ENCODE measurements at places on chromosomes 5 and 9.

DNA sequence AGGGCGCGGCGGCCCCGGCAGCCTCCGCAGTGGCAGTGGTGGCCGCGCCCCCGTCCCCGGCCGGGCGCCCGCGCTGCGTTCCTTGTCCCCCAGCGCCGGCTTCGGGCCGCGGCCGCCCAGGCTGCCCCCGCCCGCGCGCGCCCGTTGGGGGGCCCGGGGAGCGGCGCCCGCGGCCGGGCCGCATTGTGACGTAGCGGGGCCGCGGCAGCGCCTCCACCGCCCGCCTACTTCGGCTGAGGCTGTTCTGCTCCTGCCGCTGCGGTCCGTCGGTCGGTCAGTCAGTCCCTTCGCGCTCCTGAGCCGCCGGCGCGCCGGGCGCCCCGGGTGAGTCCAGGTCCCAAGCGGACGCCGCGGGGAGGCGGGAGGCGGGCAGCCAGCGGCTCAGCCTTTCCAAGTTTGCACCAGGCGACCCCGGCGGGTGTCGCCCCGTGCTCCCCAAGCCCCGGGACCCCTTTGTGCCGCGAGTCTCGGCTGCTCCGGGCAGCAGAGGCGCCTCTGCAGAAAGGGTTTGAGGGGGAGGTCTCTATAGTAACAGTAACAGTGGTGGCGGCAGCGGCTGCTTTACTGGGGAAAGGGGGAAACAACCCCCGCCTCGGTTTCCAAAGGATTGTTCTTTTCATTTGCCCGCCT is at the start of gene SNCAIP:
Gene SNCAIP, plus strand, starts transcription at position 277 of the 630 bp plus-strand sequence. CDS start 78,898 bp downstream, outside the sequence.
- no peak for DNase-seq

DNA sequence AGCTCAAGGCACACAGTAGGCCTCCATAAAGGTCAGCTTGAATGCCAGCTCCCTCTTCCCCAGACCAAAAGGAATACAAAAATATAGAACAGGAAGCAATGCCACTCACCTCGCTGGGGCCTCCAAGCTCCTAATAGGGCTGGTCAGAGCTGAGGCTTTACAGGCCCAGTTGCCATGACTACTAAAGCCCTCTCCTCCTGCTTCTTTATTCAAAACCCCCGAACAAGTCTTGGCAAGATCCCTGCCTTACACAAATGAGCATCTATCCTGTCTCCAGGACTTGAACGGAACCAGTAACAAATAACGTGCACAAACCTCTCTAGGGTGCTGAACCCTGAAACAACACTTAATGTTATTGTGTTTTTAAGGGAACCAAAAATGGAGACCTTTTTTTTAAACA is 136.3 kb downstream of the SIL1 start:
- DNase-seq: no peak

GRCh38 chr5:74767579-74767913 is 497 bp downstream of the NSA2 start:
- DNase-seq: peak; percentile 66

GRCh38 chr5:33231214-33231710 is 209.5 kb upstream of the TARS1 start:
- no peak for DNase-seq

DNA sequence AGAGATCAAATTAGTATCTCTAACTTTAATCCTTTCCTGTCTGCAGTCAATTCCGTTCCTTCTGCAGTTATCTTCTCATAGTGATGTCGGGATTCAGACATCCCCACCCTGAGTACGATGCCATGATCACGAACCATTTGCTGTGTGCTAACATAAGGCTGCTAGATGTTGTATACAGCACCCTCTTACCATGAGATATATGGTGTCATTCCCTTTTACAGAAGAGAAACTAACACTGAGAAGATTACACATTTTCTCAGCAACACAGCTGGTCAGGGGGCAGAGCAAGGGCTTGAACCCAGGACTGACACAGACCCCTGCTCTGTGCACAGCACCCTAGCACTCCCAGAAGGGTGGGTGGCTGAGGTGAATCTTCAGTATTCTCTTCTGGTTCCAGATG is 46.9 kb upstream of the HSD17B4 start:
- no peak for DNase-seq

DNA sequence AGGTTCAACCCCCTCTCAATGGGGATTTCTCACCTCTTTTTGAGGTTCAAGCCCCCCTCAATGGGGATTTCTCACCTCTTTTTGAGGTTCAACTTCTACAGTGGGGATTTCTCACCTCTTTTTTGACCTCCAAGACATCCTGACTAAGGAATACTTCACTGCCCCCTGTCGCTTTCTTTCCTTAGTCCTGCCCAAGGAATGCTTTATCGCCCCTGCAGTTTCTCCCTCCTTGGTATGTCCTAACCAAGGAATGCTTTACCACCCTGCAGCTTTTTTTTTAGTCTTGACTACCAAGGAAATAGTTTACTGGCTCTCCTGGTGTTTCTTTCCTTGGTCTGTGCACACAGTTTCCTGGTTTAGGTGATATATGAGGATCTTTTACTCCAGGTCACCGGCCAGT is 9.6 kb upstream of the IRGM start:
- DNase-seq: no peak

- peak; percentile 78 for DNase-seq
Observed at GRCh38 chr9:124257844-124258606, at the start of gene NEK6. Gene NEK6 (plus strand): TSS chr9:124257949. CDS start chr9:124301965, 44,016 bp downstream.

DNA sequence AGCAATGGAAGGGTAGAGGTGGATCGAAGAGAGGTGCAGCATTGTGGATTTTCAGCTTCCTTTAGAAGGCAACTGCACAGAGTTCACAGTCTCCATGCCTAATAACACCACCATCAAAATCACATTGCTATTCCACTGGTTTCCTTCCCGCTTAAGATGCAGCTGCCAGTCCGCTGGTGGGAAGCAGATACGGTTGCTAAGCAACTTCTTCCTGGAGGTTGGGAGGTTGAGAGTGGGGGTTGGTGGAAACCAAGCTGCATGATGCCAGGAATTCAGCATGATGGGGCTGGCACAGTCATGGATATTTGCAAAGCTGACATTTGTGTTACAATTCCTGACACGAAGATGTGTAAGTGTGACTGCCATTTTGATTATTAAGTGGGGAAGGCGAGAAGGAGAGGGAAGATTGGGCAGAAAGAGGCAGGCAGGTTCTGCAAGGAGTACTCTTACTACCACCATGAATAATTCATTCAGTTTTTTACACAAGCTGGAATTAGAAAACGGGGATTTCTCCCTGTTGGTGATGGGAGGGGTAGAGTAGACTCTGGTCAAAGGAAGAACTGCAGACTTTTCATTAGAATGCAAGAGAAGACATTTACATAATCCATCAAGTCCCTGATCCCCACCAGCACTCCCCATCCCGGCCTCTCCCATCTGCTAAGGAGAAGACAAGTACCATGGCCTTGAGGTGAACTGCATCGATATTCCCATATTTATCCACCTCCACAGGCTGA is 87.5 kb downstream of the GLDC start:
- DNase-seq: no peak

GRCh38 chr9:120904978-120905301 is 21.7 kb downstream of the TRAF1 start:
- DNase-seq: no peak

DNA sequence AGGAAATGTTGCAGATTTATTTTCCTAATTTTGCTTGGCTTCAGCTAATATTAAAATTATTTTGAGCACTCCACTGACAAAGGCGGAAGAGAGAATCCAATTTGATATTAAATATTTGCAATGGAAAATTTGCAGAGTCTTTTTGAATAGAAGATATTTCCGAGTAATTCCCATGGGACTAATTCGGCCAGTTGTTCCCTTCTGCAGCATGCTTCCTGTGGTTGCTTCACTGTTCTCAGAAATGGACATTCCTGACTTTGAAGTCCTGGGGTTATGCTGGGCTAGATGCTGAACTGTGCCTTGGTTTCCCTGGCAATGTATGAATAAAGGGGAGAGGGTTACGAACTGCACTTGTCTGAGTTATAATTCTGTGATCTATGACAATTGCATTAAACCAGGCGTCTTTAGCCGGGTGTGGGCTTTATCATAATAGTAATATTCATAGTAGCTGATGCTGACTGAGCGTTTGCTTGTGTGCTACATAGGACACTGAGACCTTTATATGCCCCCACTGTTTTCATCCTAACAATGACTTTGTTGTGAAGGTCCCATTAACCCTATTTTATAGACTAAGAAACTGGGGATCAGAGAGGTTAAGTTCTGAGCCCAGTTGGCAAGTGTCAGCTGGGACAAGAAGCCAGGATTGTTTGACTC is 114.5 kb upstream of the SPRY4 start:
- no peak for DNase-seq

- no peak for DNase-seq
Observed at GRCh38 chr5:175692996-175693710, 35.3 kb downstream of the HRH2 start.

DNA sequence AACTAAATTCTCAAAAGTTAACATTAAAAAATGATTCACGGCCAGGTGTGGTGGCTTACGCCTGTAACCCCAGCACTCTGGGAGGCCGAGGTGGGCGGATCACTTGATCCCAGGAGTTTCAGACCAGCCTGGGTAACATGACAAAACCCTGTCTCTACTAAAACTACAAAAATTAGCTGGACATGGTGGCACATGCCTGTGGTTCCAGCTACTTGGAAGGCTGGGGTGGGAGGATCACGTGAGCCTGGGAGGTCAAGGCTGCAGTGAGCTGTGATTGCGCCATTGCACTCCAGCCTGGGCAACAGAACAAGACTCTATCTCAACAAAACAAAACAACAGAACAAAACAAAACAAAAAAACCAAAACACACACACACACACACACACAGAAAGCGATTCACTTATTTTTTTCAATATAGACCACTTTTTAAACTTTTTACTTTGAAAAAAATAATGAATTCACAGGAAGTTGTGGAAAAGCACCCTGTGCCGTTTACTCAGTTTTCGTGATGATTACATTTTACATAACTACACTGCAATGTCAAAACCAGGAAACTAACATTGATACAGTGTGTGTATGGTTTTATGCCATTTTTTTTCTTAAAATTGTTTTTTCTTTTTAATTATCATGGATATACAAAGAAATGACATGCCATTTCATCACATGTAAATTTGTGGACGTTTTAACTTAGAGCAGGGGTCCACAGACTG is 73.7 kb downstream of the TENT4A start:
- DNase-seq: no peak

- no peak for DNase-seq
Observed at GRCh38 chr5:106959387-106959786, 711.4 kb downstream of the EFNA5 start.

- DNase-seq: no peak
Observed at GRCh38 chr5:105197531-105197930, 1634.9 kb upstream of the NUDT12 start.

- DNase-seq: no peak
Observed at GRCh38 chr5:95791751-95792150, 30.8 kb downstream of the GLRX start.

GRCh38 chr5:55625913-55626312 is 86.2 kb downstream of the SLC38A9 start:
- no peak for DNase-seq

DNA sequence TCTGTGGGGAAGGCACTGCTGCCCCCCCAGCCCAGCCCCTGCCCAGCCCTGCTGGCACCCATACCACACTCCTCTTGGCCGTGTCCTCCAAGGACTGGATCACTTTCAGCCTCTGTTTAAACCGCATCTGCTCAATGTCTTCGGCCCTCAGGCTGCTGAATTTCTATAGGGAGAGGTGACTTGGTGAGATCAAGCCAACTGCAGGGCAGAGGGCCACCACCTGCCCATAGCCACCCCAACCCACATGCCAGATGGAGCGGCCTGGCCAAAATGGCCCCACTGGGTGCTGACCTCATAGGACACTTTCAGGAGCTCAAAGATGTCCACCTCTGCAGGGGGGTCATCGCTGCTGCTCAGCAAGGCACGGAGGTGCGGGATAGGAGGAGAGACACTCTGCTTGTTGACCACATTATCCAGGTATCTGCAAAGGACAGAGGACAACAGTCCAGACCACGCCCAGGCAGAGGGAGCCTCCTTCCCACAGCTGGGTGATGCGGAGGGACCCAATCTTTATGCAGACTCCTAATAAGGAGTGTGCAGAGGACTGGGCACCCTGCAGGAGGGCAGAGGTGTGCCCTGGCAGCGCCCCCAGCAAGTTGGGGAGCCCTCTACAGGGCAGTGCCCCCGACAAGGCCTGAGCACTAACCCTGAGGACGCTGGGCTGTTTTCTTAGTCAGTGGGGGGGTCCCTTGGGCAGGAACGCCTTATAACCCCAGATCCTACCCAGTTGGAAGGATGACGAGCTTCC is 14.4 kb upstream of the MRNIP start:
- no peak for DNase-seq

DNA sequence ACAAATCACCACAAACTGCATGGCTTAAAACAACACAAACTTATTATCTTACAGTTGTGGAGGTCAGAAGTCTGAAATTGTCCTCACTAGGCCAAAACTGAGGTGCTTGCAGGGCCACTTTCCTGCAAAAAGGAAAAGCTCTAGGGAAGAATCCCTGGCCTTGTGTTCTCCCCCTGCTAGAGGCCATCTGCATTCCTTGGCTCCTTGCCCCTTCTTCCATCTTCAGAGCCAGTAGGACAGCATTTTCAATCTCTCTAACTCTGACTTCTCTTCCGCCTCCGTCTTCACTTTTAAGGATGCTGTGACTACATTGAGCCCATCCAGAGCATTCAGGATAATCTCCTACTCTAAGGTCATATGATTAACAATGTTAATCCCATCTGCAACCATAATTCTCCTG is 236.6 kb downstream of the CDK5RAP2 start:
- DNase-seq: no peak

- DNase-seq: no peak
Observed at GRCh38 chr9:128940271-128940921, 7.0 kb downstream of the DOLK start.

DNA sequence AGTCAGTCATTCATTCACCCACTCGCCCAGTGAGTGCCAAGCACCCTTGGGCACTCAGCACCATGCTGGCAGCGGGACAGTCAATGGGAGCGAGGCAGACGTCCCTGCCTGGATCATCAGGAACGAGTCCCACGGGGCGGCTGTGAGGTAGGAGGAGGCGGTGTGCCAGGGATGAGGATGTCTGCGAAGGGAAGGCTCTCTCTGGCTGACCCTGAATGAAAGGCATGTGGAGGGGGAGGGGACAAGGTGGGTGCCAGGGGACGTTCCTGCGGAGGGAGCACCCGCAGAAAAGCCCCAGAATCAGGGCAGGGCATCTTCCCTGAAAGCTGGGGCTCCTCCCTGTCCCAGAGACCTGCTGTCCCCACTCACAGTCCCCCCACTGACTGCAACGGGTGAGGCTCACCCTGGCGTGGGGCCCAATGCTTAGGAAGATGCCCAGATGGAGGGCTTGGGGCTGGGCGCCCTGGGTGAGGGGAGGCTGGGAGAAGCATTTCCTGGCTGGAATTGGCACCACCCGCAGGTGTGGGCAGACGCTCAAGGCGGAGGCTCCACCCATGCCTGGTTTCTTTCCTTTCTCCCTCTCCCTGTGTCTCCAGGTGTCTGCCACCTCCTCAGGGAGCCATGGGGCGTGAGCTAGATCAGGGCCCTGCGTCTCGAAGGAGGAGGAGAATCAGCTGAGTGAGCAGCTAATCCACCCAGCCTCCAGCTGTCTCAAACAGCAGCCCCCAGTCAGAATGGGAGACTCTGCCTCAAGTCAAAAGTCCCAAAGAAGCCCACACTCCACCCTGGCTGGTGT is 179.0 kb upstream of the PPP1R26 start:
- DNase-seq: peak; percentile 52

DNA sequence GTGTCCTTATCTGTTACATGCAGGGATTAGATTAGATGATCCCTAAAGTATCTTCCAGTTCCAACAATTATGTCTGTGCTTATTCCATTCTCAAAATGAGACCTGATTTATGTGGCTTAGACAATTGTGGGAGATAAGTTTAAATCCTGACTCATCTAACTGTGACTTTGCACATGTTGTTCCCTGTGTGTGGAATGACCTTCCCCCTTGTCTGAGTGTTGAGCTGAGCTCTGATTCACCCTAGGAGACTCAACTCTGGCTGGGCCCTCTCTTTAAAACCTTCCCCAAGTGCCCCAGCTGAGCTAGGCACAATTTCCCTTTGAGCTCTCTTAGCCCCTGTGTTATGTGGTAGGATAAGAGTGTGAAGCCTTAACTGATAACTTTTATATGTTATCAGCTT is 118.9 kb upstream of the ELL2 start:
- no peak for DNase-seq

Data from activated effector memory CD4-positive, alpha-beta T cell treated with anti-CD3 and anti-CD28 coated beads, Interleukin-2, amount 50 U/mL, for 16 hours (primary cell).